CD4-positive, alpha-beta T cell treated with Interleukin-21 for 1 hour (primary cell): ENCODE measurements at places on chromosomes 12 and 14.
A peak's percentile ranks its signal among the peaks of the same experiment; 100 is the strongest.

- no peak for DNase-seq
Measured at GRCh38 chr12:105555556-105556295, 225.2 kb downstream of the C12orf75 start.

DNA sequence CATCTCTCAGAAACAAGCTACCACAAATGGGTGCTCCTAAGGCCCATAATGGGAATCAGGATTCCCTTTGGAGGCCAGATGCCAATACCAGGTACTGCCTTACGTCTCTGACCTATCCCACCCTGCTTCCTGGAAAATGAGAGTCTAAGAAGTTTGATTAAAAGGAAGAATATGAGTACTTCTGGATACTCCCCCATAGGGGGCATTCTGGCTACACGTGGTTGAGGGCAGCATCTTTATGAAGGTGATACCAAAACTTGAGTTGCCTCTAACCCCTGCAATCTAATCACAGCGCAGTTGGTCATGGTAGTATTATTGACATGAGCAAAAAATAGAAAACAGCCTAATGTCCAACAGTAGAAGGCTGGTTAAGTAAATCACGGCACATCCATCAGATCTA is 184.2 kb upstream of the LHX5 start:
- DNase-seq, result no peak

DNA sequence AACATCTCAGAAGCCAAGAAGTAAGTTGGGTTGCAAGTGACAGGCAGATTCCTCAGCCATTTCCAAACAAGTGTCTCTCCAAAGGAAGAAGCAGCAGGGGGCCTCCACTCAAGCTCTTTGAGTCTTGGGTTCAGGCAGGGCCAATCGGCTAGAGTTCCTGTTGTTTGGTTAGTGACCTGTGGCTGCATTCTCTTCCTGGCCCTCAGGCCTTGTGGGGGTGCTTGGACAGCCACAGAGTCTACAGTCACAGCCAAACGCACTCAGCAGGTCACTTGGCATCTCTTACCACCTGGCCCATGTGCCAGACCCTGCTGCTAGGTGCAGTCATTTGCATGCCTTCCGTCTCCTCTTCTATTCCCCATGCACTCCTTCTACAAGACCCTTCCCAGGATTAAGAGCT is 353.9 kb downstream of the GRIN2B start:
- DNase-seq, result no peak

DNA sequence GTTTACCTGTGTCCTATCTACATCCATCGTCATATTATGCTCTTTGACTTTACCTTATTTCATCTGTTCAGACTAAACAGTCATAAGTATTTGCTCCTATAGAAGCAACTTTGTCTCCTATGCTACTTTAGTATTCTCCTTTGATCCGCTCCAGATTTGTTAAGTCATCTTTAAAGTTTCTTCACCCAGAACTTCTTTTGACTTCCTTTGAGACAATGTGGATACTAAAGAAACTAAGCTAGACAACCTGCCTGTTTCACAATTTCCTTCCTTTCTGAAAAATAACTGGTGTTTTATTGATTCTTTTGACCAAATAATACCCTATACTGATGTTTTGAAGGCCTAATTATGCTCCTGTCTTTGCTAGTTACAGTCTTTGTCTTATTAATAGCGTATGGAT is 30.0 kb upstream of the LRRK2 start:
- no peak for DNase-seq

GRCh38 chr12:58381546-58381945 is 440.2 kb downstream of the ATP23 start:
- DNase-seq, result no peak

DNA sequence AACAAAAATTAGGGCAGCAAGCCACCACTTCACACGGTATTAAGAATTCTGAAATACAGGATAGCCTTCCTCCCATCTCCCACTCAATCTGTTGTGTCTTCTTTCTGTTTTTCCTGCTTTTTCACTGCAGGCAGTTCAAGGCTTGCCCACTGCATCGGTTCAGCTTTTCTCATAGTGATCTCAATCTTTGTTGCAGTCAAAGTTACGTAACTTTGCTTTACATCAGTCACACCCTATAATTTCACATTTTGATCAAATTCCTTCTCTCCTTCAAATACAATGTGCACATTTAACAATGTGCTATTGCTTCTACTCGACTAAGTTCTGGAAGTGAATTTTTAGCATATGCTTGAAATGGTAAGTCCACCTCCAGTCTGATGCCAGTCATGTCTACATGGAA is 217.6 kb downstream of the EFCAB11 start:
- DNase-seq, result no peak

DNA sequence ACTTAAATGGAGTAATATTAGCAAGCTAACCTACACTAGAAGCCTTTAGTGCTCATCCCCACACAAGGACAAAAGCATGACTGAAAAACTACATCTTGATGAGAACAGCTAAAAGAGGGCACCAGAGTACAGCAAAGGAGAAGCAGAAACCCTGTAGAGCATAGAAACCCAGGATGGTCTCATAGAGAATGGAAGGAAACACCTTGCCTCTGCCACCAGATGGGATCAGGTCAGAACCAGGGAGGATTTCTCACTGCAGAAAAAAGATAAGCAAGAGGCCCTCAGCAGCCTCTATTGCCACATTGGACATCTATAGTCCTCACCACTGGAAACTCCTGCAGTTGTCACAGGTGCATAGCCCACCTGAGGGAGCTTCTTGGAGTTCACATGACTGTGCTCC is 13.6 kb upstream of the ZNF705A start:
- no peak for DNase-seq

DNA sequence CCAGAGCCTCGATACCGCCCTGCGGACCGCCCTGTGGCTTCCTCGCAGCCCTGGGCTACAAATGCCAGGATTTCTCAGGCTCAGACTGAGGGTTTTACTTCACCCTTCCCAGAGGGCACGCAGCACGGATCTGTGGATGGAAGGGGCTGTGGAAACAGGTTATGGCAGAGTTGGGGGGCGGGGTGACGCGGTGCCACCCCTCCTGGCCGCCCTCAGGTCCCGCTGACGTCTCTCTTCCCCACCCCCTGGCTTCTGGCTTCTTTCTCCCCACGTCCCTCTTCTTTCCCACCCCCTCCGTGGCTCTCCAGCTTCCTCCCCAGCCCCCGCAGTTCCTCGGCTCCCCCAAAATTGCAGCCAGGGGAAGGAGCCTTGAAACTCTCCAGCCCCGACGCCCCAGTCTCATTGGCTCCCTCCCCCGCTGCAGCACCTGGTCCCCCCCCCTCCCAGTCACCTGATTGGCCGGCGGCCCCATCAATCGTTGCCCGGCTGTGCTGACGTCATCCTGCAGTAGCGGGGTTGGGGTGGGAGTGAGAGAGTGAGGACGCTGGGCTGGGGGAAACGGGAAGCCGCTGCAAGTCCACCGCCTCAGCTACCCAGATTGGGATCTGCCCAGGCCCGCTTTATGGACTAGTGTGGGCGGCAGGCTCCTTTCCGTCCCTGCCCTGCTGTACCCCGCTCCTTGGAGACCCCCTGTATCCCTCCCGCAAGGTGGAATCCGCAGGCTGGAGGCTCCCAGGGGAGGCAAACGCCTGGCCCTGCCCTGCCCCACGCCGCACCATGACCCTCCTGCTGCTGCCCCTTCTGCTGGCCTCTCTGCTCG is at the start of gene CLSTN3:
CLSTN3 (plus strand) TSS at position 500 of the 820 bp plus-strand sequence; CDS start at position 778, 278 bp downstream.
- DNase-seq, result peak; percentile 92

DNA sequence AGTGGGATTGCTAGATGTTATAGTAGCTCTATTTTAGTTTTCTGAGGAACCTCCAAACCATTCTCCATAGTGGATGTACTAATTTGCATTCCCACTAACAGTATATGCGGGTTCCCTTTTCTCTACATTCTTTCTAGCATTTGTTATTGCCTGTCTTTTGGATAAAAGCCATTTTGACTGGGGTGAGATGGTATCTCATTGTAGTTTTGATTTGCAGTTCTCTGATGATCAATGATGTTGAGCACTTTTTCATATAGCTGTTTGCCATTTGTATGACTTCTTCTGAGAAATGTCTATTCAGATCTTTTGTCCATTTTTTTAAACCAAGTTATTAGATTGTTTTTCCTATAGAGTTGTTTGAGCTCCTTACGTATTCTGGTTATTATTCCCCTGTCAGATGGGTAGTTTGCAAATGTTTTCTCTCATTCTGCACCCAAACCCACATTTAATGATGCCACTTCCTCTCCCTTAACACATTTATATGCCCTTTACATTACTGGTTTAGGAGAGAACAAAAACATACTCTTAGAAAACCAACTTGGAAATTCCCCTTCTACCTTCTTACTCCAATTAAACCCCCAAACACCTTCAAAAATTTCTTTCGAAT is 48.2 kb downstream of the NELL2 start:
- DNase-seq, result peak; percentile 69
